ENCODE measurements at places on chromosomes 4 and X.

GRCh38 chrX:152070144-152070543, 68.2 kb downstream of the MAGEA10 start:
- no peak for DNase-seq

GRCh38 chrX:116490104-116490503, 27.3 kb upstream of the CT83 start:
- DNase-seq = no peak

GRCh38 chrX:54786967-54787366, 11.1 kb downstream of the ITIH6 start:
- no peak for DNase-seq

GRCh38 chrX:131988236-131988635, 34.9 kb upstream of the STK26 start:
- no peak for DNase-seq

GRCh38 chr4:150067859-150068258, 10.4 kb upstream of the DCLK2 start:
- DNase-seq = no peak

DNA sequence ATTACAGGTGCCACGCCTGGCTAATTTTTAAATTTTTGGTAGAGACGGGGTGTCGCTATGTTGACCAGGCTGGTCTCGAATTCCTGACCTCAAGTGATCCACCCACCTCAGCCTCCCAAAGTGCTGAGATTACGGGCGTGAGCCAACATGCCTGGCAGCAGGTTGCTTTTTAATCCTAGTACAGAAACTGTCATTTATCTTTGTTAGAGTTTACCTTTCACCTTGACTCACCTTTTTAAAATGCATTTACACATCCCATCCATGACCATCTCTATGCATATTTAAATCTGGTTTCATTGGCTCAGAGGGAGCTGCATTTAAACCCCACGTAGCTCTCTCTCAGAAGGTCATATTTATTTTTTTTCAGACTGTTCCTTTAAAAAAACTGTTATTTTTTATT, 31.9 kb downstream of the SLC16A2 start:
- DNase-seq = no peak

GRCh38 chrX:97529536-97530200, 646.0 kb downstream of the RPA4 start:
- DNase-seq = no peak

DNA sequence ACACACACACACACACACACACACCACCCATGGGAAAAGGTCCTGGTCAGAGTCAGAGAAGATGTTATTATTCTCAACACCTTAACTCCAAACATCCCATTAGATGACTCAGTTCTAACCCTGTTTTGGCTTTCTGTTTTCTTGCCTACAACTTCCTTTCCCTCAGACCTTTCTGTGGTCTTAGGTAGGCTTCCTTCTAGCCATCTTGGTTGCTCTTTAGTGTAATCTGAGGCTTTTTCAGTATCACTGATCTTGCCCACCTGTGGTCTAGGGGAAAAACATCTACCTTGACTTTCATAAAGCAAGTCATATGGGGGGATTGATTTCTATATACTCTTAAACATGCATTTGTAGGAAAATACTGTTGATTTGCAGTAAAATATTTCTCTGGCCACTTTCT, 56.9 kb downstream of the ATG4A start:
- DNase-seq = no peak

- no peak for DNase-seq
Observed at GRCh38 chr4:7168106-7168505, 24.2 kb upstream of the SORCS2 start.

- DNase-seq = no peak
Observed at GRCh38 chr4:186494496-186494895, 60.9 kb downstream of the MTNR1A start.

DNA sequence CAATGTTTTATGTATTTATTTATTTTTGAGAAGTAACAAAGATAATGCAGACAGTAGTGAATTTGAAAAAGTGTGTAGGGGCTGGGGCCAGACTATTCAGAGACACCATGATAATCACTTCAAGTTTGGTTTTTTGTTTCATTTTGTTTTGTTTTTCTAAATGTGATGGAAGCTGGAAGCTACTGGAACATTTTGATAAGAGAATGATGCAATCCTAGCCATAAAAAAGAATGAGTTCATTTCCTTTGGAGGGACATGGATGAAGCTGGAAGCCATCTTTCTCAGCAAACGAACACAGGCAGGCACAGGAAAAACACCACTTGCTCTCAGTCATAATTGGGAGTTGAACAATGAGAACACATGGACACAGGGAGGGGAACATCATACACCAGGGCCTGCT, 706.6 kb upstream of the EPHA5 start:
- DNase-seq = no peak

DNA sequence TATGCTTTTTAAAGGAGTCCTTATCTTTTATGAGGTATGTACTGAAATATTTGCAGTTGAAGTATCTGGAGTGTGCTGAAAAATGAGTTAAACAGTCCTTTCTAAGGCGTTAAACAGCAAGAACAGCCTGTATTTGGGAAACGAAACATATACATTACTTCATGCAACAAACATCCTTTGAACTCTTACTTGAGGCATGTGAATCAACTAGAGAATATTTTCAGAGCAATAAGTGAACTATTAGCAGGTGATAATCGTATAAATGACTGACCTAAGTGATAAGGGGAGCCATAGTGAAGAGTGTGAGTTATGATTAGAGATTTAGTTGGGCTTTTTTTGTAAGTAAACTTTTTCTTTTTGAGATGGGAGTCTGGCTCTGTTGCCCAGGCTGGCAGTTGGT, 45.9 kb upstream of the RHOH start:
- DNase-seq = no peak

DNA sequence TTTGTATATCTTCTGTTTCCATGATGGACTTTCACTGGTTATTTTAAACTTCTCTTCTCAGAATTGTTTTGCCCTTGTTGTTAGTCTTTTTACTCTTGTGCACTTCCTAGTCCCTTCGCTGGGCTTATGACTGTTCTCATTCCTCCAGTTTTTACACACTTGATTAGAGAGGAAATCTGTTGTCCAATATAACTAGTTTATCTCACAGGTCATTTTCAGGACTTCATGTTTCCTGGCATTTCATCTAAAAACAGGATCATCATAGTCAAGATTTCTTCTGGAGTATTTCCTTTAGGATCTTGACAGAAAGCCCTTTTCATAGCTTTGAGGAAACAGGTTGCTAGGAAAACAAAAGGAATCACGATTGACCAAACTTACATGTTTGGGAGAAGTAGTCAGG, 3.0 kb downstream of the FNIP2 start:
- DNase-seq = no peak

DNA sequence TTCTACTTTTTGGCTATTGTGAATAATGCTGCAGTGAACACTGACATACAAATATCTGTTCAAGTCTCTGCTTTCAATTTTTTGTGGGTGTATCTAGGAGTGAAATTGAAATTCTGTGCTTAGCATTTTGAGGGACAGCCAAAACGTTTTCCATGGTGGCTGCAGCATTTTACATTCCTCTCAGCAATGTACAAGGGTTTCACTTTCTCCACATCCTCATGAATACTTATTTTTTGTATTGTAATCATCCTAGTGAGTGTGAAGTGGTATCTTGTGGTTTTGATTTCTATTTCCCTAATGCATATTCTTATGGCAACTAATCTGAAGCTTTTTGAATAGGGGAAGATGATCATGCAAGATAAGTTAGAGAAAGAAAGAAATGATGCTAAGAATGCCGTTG, 40.3 kb downstream of the HSPA4L start:
- no peak for DNase-seq

DNA sequence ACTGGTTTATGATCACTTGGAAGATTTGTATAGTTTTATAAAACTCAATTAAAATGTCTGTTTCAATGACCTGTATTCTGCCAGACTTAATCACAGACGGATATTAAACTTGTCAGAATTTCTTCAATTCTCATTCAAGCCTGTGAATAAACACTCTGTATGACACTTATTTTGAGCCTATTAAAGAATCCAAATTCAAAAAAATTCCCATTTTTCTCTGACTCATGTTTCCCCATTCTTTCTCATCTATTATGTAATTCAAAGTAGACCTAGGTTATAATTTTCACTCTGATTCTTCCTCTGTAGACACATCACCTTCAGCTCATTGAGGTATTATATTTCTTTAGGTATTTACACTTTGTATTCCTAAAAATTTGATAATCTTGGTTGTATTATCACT, 166.1 kb downstream of the TMA16 start:
- DNase-seq = no peak

DNA sequence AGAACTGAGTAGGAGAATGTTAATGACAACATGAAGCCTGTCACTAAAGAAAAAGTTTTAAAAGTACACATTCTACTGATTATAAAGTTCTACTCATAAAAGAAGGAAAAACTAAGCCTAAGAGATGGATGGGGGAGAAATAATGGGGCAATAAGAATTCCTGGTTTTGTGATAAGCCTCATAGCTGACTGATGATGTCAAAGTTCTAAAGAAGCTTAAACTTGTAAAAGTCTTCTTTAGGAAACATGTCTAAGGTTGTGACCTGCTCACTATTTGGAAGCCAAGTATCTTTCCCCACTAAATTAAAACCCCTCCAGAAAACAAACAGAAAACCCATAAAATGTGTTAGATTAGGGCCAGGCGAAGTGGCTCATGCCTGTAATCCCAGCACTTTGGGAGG, 232.9 kb upstream of the GIMD1 start:
- DNase-seq = no peak

DNA sequence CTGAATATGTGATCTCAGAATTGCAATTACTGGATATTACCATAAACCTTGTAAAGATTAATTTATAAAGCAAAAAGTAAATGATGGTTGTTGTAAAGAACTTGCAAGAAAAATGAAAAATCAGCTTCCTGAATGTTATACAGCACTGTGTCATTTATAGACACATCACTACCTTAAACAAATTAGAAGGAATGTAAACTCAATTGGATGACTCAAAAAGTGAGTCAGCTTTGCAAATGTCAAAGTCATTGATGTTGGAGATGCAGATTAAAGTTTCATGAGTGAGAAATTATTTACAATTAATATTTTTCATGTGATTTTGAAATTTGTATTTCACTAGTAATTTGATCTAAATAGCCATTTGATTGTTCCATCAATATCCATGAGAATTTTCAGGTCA, 193.2 kb downstream of the RAPGEF2 start:
- DNase-seq = no peak

DNA sequence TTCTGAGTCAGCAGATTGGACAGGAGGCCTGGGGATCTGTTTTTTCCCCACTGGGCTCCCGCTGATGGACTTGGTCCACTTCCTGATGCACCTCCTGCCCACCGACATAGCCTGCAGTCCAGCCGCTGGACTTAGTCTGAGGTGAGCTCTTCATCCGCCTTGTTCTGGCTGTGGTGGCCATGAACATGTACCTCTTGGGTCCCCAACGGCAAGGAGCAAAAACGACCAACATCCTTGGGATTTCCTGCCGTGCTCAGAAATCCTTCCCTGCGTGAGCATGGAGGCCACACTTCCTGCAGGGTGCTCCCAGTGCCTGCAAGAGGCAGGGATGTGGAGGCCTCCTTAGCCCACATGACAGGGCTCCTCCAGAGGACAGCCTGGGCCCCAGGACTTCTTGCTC, 76.8 kb downstream of the CRMP1 start:
- DNase-seq = no peak

DNA sequence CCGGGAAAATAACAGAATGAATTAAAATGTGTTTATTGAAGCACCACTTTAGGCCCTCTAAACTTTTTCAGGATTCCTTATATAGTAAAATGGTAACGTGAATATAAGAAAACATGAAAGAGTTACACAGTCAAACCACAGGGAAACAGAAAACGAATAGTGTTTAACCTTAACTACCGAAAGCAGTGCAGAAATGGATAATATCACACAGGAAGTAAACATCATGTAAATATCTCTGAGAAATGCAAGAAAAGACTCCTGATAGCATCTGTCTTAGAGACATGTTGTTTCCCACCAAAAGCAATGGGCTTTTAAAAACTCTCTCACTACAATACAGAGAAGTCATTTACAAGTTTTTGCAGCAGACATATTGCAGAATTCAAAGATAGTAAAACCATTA, 323.9 kb upstream of the CXXC4 start:
- no peak for DNase-seq

GRCh38 chr4:148618856-148619255, 176.6 kb upstream of the NR3C2 start:
- DNase-seq = no peak

DNA sequence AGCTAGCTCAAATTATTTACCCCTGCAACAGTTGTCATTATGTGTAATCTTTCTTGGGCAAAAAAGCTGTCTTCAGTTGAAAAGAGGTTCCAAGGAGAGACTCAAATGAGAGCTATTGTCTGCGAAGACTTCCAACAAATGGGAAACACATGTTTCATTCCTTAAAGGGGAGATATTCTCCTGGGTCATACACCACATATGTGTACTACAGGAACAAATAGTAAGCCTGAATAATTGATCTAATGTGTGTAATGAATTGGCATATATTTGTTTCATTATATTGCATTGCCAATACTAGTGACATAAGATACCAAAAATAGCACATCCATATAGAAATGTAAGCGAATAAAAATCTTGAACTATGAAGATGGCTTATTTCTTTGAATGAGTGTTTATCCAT, 950.9 kb upstream of the NDST4 start:
- DNase-seq = no peak

DNA sequence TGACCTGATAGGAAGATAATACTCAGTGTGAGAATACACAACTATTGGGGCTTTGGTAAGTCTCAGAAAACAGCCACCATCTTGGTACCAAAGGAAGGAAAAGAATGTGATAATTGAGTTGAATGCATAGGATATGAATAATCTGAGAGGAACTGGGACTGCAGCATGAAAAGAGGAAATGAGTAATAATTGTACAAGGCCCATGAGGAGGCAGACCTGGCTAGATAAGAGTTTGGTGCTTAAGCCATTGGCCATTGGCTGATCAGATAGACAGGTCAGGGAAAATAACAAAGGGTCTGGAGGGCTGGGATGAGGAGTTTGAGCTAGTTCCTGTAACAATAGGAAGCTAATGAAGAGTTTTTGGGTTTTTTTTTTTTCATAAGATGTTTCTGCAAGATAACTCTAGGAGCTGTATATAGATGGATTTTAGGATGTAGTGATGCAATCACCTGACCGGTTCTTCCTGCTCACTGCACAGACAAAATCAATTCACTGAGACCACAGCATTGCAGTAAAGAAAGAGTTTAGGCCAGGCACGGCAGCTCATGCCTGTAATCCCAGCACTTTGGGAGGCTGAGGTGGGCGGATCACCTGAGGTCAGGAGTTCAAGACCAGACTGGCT, 5.3 kb upstream of the TRMT2B start:
- DNase-seq = no peak

GRCh38 chr4:79626101-79626500, 218.1 kb upstream of the GK2 start:
- no peak for DNase-seq

GRCh38 chr4:139460565-139460964, 6.6 kb downstream of the RAB33B start:
- no peak for DNase-seq

Measured in activated CD8-positive, alpha-beta memory T cell treated with anti-CD3 and anti-CD28 coated beads for 48 hours (primary cell).